CD14-positive monocyte (primary cell): ENCODE measurements at places on chromosomes 7 and 10. TPM values are rescaled to one million over a fixed set of nuclear protein-coding genes. Genes with fewer than 3 reads are reported as not detected.

DNA sequence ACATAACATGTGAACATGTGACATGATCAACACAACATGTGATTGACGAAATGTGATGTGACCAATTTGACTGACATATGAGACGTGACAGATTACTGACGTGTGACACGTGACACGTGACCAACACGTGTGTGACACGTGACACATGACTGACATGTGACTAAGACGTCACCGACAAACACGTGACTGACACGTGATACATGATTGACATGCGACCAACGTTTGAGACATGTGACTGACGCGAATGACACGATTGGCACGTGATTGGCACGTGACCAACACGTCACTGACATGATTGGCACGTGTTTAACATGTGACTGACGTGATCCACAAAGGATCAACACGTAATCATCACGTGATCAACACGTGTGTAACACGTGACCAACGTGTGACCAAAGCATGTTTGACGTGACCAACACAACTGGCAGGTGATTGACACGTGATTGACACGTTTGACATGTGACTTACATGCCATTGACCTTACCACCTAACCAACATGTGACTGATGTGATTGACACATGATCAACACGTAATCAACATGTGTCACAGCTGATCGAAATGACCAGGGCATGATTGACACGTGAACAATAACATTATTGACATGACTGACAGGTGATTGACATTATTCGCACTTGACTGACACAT, 23.7 kb downstream of the CRPPA start:
- no peak overlapping the region for H3K27ac ChIP-seq
- no peaks in the 10 kb centered on the region for H3K36me3 ChIP-seq
- H3K4me3 ChIP-seq = no peak overlapping the region
- H3K27me3 ChIP-seq = peaks cover 21% of the 10 kb centered on the region
- H3K4me1 ChIP-seq = no peaks in the 10 kb centered on the region

- H3K4me3 ChIP-seq = no peak overlapping the region
- DNase-seq = no peak
- H3K4me1 ChIP-seq = no peaks in the 10 kb centered on the region
- no peaks in the 10 kb centered on the region for H3K27me3 ChIP-seq
- H3K36me3 ChIP-seq = no peaks in the 10 kb centered on the region
Measured at GRCh38 chr7:11379641-11380040, 406.0 kb downstream of the PHF14 start.

Gene IFIT3
- polyA plus RNA-seq = 26.4 TPM

- DNase-seq = no peak
- H3K36me3 ChIP-seq = no peaks in the 10 kb centered on the region
- no peak overlapping the region for H3K27ac ChIP-seq
Measured at GRCh38 chr7:104818961-104819880, 194.8 kb upstream of the KMT2E start.

Gene TMEM273
- polyA plus RNA-seq = 6.7 TPM

Gene DNAJC9
- 2.4 TPM for polyA plus RNA-seq

DNA sequence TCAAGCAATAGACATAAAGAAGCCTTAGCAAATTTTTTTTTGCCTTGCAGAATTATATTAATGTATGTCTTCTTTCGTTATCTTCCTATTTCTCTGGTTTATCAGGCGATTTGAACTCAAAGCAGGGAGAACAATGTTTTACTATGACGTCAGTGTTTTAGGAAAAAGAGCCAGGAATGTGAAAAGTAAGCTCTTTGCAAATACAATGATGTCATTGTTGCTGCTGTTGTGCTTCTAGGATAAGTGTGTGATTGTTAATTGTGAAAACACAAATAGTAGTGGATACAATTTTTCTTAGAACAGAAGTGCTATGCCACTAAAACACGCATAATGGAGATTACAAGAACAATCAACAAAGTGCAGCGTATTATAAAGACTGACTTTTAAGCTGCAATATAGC, 9.5 kb upstream of the AUTS2 start:
- H3K4me3 ChIP-seq = no peak overlapping the region
- no peak for DNase-seq
- no peaks in the 10 kb centered on the region for H3K4me1 ChIP-seq
- no peaks in the 10 kb centered on the region for H3K27me3 ChIP-seq
- no peak overlapping the region for H3K27ac ChIP-seq
- no peaks in the 10 kb centered on the region for H3K36me3 ChIP-seq

DNA sequence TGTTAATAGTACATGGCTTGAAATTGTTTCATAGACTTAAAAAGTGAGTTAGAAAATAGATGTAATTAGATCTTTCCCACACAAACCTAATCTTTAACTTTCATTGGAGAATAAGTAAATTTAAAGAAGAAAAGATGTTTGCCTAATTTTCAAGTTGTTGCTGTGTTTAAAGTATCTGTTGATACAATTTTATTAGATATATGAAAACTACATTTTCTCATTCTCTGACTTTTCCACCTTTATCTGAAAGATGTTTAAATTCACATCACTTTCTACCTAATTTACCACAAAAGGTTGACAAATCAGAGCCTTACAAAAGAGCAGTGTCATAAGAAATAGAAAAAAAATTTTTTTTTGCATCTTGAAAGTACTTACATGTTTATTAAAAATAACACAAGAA, 45.8 kb downstream of the SHOC2 start:
- H3K27me3 ChIP-seq = no peaks in the 10 kb centered on the region
- H3K36me3 ChIP-seq = peaks cover 5% of the 10 kb centered on the region
- DNase-seq = no peak
- no peaks in the 10 kb centered on the region for H3K4me1 ChIP-seq
- H3K27ac ChIP-seq = peak overlapping the region; percentile 4
- H3K4me3 ChIP-seq = no peak overlapping the region

DNA sequence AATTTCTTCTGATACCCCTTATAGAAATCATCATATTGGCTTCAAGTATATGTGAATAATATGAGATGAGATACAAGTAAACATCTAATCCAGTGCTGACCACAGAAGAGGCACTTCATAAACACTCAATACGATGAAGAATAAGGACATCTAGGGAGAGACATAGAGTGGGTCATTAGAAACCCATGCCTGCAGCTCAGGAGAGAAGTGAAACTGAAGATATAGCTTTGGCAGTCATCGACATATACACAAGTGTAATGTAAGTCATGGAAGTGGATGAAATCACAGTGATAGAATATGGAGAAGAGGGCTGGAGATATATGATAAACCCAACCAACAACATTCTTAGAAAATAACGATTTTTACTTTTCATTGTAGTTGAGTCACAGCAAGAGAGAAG, 665.0 kb downstream of the PARD3 start:
- no peaks in the 10 kb centered on the region for H3K27me3 ChIP-seq
- no peak overlapping the region for H3K27ac ChIP-seq
- no peaks in the 10 kb centered on the region for H3K4me1 ChIP-seq

DNA sequence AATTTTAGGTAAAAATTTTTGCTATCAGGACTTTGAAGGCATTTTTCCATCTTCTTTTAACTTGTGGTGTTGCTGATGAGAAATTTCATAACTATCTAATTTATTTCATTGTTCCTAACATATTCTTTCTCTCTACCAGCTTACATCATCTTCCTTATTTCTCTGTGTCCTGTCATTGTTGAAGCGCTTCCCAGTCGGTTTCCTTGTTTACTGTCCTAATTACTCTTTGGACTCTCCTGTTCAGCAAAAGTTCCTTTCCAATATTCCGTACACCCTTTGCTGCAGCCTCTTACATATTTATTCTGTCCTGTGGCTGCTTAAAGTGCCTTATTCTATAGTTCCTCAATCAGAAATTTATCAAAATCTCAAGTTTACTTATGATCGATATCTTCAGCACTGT, 609.0 kb upstream of the FZD8 start:
- H3K4me3 ChIP-seq = no peak overlapping the region
- no peak for DNase-seq
- no peaks in the 10 kb centered on the region for H3K36me3 ChIP-seq
- H3K27me3 ChIP-seq = no peaks in the 10 kb centered on the region
- no peak overlapping the region for H3K27ac ChIP-seq

- peaks cover 33% of the 10 kb centered on the region for H3K4me1 ChIP-seq
- H3K36me3 ChIP-seq = peaks cover 27% of the 10 kb centered on the region
- H3K4me3 ChIP-seq = no peak overlapping the region
- H3K27ac ChIP-seq = peak overlapping the region; percentile 48
- DNase-seq = no peak
Measured at GRCh38 chr7:76044375-76044865, 3.4 kb downstream of the STYXL1 start.

DNA sequence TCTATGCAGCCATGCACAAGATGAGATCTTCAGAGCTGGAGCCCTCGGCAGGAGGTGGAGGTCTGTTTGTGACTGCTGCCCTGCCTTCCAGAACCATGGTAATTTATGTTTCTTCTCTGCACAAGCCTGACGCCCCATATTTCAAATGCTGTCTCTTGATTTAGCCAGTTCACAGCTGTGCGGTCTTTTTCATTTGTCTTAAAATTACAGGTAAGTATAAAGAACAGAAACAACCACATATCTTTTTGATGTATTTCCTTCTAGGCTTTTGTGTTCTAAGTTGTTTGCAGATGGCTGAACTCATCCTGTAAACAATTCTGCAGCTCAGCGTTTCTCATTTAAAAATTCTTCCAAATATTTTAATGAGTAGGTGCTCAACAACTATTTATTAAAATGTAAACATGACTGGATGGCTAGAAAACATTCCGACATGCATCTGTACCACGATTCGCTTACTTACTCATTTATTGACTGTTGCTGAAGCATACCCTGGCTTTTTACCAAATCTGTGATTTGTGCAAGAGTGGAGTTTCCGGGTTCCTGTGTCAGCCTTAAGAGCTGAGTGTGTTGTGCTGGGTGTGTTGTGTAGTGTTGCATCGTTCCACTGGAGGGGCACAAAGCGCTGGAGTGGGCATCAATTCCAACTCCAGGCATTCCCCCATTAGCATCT, 58.9 kb downstream of the PIP4K2A start:
- H3K4me3 ChIP-seq = no peak overlapping the region
- DNase-seq = peak; percentile 76
- no peaks in the 10 kb centered on the region for H3K27me3 ChIP-seq
- H3K36me3 ChIP-seq = peaks cover 20% of the 10 kb centered on the region

Gene MPP7
- polyA plus RNA-seq = 8.6 and 17.3 TPM in 2 replicates

Gene DKK1
- not detected in 2 replicates for polyA plus RNA-seq

Gene INHBA
- polyA plus RNA-seq = 0.09 TPM in 1 of 2 replicates, not detected in the other

- peaks cover 7% of the 10 kb centered on the region for H3K4me1 ChIP-seq
- no peaks in the 10 kb centered on the region for H3K36me3 ChIP-seq
- DNase-seq = no peak
- peak overlapping the region; percentile 7 for H3K4me3 ChIP-seq
- peaks cover 21% of the 10 kb centered on the region for H3K27me3 ChIP-seq
Measured at GRCh38 chr10:86389441-86390193, 23.0 kb upstream of the GRID1 start.

Gene PDE6C
- not detected for polyA plus RNA-seq

Gene ZNF365
- polyA plus RNA-seq = not detected in 2 replicates

Gene LIPK
- not detected for polyA plus RNA-seq

Gene VGF
- not detected for polyA plus RNA-seq

- H3K27ac ChIP-seq = peak overlapping the region; percentile 6
- H3K4me3 ChIP-seq = no peak overlapping the region
- peaks cover 78% of the 10 kb centered on the region for H3K4me1 ChIP-seq
- peaks cover 58% of the 10 kb centered on the region for H3K36me3 ChIP-seq
Measured at GRCh38 chr10:71812016-71812912, 38.8 kb downstream of the PSAP start.

DNA sequence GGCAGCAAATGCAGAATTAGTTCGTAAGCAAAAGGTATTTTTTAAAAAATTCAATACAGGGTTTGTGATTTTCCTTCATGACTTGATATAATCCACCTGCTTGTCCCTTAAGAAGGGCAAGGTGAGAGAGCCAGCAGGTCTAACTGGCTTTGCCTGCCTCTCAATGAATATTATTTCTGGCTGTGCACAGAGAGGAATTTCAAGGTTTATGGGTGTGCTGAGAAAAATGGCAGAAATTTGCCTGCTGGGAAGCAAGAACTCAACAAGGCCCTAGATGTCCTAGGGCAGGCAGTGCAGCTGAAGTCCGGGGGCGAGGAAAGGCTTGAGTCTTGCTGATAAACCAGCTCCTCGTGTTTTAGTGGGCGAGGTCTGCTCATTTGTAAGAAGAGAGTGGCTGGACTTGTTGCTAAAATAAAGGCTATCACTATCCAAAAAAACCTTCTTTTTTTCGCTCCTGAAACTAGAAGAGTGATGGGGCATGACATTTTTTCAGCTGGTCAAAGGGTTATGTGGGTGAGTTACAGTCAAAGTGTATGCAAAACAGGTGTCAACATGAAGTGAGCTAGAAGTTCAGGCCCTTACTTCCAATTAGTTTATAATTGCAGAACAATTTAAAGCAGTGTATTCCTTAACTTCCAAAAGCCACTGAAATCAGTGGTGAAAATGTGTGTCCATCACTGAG, 385.8 kb upstream of the KLF6 start:
- H3K36me3 ChIP-seq = no peaks in the 10 kb centered on the region
- peaks cover 4% of the 10 kb centered on the region for H3K4me1 ChIP-seq
- H3K27ac ChIP-seq = no peak overlapping the region
- DNase-seq = no peak
- no peaks in the 10 kb centered on the region for H3K27me3 ChIP-seq
- no peak overlapping the region for H3K4me3 ChIP-seq

Gene GNGT1
- not detected for polyA plus RNA-seq

Gene TECTB
- polyA plus RNA-seq = not detected

DNA sequence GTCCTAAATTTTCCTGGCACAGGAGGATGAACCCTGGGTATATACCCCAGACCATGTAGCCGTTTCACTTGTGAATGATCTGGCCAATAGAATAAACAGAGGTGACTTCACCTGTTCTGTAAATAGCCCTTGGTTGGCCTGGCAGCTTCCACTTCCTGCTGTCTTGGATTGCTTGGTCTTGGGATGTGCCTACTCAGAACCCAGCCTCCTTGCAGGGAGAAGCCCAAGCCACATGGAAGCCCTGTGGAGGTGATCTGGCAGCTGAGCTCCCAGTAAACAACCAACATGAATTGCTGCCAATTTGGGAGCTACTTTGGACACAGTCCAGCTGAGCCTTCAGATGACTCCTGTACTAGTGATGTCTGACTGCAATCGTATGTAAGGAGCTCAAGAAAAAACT, 4.8 kb upstream of the RAPGEF5 start:
- H3K4me3 ChIP-seq = no peak overlapping the region
- H3K36me3 ChIP-seq = no peaks in the 10 kb centered on the region
- no peaks in the 10 kb centered on the region for H3K4me1 ChIP-seq
- no peak for DNase-seq

- DNase-seq = no peak
- H3K27ac ChIP-seq = no peak overlapping the region
- no peaks in the 10 kb centered on the region for H3K36me3 ChIP-seq
- no peak overlapping the region for H3K4me3 ChIP-seq
- H3K27me3 ChIP-seq = no peaks in the 10 kb centered on the region
Measured at GRCh38 chr7:32115831-32116230, 45.6 kb upstream of the PDE1C start.
